Peyer's patch (tissue), 4 donors: ENCODE measurements at places on chromosomes 5 and 9.

DNA sequence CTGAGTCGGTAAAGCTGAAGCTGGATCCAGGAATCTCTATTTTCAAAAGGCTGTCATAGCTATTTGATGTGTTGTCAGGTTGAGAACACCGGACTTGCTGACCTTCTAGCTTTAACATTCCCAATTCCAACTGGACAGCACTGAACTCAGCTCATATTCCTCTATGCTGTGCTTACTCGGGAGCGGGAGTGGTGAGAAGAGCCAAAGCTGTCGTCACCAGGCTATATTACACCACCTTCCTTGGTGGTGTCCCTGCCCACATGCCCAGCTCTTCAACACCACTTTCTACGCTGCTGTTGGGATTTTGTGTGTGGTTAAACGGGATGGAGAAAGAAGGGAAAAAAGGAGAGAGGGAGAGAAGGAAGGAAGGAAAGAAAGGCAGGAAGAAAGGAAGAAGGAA lies 653.6 kb downstream of the RAB3C start:
- no peak for DNase-seq
- H3K27me3 ChIP-seq, result no peaks in the 10 kb centered on the region
- no peak overlapping the region for H3K27ac ChIP-seq
- H3K36me3 ChIP-seq, result no peaks in the 10 kb centered on the region
- no peaks in the 10 kb centered on the region for H3K4me1 ChIP-seq

DNA sequence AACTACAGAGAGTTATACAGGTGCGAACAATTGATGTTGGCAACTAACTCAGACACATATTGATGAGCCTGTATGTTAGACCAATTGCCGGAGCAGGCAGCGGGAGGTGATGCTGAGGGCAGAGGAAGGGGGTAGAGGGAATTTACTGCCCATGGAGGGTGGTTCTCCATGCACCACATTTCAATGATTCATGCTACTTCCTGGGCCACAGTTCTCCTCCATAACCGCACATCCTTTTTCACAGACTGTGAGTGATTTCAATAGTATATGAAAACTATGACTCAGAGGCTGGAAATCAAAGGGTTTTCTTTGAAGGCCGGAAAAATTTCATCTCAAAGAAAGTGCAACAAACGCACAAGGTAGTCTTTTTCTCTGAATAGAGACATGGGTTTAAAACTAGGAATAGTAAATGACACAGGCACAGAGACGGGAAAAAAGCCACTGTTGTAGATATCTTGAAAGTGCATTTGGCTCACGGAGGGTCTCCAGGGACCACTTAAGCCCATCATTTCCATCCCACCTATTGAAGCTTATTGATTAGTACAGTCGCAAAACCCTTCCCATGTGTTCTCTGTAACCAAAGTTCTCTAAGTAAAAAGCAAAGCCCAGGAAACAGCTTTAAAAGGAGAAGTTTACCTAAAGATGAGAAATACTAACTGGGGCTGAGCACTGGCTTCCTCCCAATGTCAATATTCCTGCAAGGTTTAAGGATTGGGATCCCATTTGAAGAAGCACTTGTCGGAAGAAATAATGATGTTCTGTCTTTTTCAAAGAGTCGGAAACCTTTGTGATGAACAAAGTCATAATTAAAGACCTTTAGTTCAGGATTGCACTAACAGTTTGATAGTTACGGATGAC lies 28.0 kb upstream of the ADAM19 start:
- no peaks in the 10 kb centered on the region for H3K36me3 ChIP-seq
- DNase-seq, result peak; percentile 37
- no peaks in the 10 kb centered on the region for H3K4me1 ChIP-seq
- no peak overlapping the region for H3K4me3 ChIP-seq

DNA sequence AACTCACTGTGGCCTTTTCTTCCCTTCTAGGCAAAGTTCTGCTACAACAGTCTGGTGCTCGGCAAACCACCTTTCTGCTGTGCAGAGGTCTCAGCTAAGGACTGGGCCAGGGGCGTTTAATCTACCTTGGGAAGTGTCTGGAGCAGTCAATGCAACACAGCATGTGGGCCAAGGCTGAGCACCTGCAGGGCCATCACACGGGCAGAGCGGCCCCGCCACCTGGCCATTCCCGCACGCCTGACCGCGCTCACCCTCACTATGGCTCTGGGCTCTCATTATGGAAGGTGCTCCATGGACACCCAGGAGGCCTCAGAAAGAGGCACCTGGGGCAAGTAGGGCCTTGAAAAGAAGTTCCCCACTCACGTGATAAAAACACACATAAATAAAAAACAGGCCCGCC lies 65.7 kb upstream of the TBC1D9B start:
- no peak overlapping the region for H3K27ac ChIP-seq
- no peaks in the 10 kb centered on the region for H3K36me3 ChIP-seq
- no peaks in the 10 kb centered on the region for H3K27me3 ChIP-seq
- DNase-seq, result no peak
- no peaks in the 10 kb centered on the region for H3K4me1 ChIP-seq
- H3K4me3 ChIP-seq, result no peak overlapping the region

- no peaks in the 10 kb centered on the region for H3K36me3 ChIP-seq
- no peak for DNase-seq
- H3K4me3 ChIP-seq, result no peak overlapping the region
- H3K4me1 ChIP-seq, result no peaks in the 10 kb centered on the region
- no peak overlapping the region for H3K27ac ChIP-seq
These were observed 1834.5 kb downstream of the EFNA5 start for GRCh38 chr5:105836268-105836667.

DNA sequence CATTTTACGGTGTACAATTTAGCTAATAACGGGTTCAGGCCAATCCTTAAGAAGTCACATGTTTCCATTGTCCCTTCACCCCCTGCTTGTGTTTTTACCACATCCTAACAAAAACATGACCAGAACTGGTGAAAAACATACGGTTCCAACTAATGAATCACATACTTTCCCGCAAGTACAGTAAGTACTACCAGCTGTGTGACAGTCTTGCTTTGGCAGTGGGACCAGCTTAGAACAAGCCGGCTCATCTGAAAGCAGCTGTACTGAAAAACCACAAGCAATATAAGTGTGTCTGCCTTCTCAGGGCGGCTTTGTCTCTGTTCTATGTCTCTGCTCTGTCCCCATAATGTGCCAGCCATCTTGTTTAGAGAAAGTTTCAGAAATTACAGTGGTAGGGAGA lies 242.5 kb downstream of the BNC2 start:
- DNase-seq, result no peak
- peak overlapping the region; percentile 59 for H3K27ac ChIP-seq
- H3K4me1 ChIP-seq, result no peaks in the 10 kb centered on the region
- no peaks in the 10 kb centered on the region for H3K36me3 ChIP-seq

DNA sequence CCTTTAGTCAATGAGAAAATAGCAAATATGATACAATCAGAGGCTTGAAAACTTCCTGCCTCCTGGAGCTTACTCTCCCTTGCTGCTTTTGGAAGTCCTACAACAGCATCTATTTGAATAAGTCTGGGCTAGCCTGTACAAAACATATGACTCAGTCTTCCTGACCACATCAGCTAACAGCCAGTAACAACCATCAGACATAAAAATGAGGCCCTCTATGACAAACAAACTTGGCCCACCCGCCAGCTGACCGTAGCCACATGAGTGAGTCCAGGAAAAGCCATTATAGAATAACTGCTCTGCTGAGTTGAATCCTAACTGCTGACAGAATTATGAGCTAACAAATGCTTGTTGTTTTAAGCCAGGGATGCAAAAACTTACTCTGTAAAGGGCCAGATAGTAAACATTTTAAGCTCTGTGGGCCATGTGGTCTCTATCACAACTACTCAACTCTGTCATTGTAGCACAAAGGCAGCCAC lies 347.6 kb downstream of the PTPRD start:
- H3K4me3 ChIP-seq, result no peak overlapping the region
- no peak for DNase-seq
- H3K27me3 ChIP-seq, result no peaks in the 10 kb centered on the region
- no peaks in the 10 kb centered on the region for H3K36me3 ChIP-seq

DNA sequence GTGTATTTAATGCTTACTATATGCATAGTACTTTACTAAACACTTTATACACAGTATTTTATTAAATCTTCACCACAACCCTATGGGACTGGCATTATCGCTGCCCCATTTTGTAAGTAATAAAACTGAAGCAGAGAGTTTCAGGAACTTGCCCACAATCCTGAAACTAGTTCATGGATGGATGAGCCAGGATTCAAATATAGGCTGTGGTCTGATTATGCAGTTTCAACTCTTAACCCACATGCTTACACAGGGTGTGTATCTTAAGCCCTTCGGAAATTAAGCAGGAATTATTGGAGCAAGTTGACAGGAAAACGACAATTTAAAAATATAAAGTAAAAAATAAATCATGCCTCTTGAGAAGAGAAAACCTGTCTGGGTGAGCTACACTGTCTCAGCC lies 109.0 kb downstream of the ATP10B start:
- no peak overlapping the region for H3K27ac ChIP-seq
- DNase-seq, result no peak
- no peaks in the 10 kb centered on the region for H3K27me3 ChIP-seq
- H3K4me3 ChIP-seq, result no peak overlapping the region
- no peaks in the 10 kb centered on the region for H3K36me3 ChIP-seq

- no peak overlapping the region for H3K4me3 ChIP-seq
- H3K27me3 ChIP-seq, result no peaks in the 10 kb centered on the region
- H3K4me1 ChIP-seq, result no peaks in the 10 kb centered on the region
- DNase-seq, result no peak
These were observed 83.1 kb upstream of the IL6ST start for GRCh38 chr5:56077796-56078233.
